Central memory CD4-positive, alpha-beta T cell (primary cell): ENCODE measurements at places on chromosomes 3 and 15.

DNA sequence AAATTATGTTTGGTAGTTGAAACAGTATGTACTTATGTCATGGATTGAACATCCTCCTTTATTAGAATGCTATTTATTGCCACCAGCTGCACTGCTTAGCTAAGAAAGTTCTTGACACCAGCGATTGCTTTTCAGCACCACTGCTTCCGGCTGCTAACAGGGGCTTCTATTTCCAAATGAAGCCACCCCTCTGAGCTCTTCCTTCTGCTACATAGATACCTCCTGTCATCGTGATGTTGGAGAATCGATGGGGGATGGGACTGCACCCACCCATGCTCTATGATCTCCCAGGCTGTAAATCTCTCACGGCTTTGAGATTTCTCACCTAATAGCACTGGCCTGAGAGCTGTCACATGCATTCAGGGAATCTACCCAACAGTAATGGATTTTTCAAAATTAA lies 259.2 kb downstream of the MEIS2 start:
- no peak for DNase-seq

GRCh38 chr3:125398952-125399351 lies 23.8 kb upstream of the ZNF148 start:
- no peak for DNase-seq

- no peak for DNase-seq
These were observed 45.9 kb downstream of the ADAM10 start for GRCh38 chr15:58703610-58704009.

- DNase-seq = no peak
These were observed 782 bp upstream of the UACA start for GRCh38 chr15:70763950-70764730.

DNA sequence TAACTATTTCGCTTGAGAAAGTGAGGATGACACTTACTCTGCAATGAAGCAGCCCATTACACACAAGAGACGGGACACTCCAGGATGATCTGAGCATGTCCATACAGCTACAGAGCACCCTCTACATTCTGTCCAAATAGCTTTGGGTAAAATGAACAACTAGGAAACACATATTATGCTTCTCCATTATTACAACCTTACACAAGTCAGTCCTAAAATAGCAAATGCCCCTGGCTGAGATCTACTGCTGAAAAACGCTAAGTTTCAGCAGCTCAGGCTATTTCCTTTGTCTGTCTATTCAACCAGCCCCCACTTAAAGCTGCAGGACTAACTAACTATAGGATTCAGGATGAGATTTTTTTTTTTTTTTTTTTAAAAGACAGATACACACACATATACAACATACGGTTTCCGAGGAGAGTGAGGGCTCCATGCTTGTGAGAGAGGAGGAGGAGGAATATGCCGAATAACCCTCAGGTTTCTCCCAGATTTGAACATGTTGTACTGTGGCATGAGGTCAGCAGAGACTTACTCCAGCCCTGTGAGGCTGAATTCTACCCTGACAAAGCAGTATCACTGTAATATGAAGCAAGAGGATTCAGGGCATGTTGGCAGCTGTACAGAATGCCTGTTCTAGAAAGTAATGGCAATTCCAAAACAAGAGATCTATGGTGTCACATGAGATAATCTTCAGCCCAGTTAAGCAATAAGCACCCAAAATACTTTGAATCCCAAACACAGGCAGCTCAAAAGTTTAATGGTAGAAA lies 117.3 kb upstream of the PLXND1 start:
- DNase-seq = no peak

GRCh38 chr3:98553021-98553563 lies 21.3 kb downstream of the GPR15 start:
- DNase-seq = no peak
